ENCODE measurements at places on chromosomes 16 and 17. TPM values are rescaled to one million over a fixed set of nuclear protein-coding genes. Genes with fewer than 3 reads are reported as not detected.

Gene OTOP2
- not detected for total RNA-seq

Gene ALKBH5
- total RNA-seq: 183 TPM

Gene ZNF232
- total RNA-seq: 4.9 TPM

Gene ITGB3
- 3.8 TPM for total RNA-seq

Gene HEATR9
- total RNA-seq: not detected

Gene MT1G
- not detected for total RNA-seq

Gene OR3A3
- not detected for total RNA-seq

Gene C1QTNF8
- total RNA-seq: 0.19 TPM

Gene DHX38
- total RNA-seq: 40.8 TPM

DNA sequence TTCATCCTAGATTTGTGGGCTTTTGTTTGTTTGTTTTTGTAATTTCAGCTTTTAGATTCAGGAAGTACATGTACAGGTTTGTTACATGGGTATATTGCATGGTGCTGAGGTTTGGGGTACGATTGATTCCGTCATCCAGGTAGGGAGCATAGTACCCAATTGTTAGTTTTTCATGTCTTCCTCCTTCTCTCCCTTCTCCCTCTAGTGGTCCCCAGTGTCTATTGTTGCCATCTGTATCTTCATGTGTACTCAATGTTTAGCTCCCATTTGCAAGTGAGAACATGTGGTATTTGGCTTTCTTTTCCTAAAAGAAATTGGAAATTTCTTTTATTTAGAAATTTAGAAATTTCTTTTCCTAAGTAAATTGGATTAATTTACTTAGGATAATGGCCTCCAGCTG, 37.1 kb upstream of the BCAS3 start:
- no peak for DNase-seq

GRCh38 chr16:85553436-85554113, 59.5 kb upstream of the GSE1 start:
- peak; percentile 88 for DNase-seq

- DNase-seq: no peak
Measured at GRCh38 chr16:14286368-14287230, 215.5 kb downstream of the MRTFB start.

DNA sequence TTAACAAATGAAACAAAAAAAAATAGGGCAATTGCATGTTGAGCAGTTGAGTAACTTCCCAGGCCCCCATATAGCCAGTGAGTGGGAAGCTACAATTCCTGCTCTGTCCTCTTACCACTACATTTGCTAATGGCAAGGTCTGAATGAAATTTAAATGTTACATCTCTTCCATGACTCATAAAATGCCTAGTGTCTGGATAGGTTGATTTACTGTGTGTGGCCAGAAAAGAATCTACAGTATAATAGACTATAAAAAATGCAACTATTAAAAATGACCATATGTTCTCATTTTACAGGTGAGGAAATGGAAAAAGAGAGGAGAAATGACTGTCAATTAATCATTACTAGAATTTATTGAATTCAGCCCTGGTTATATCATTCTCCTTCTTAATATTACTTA, 1199.3 kb downstream of the CDH11 start:
- no peak for DNase-seq

DNA sequence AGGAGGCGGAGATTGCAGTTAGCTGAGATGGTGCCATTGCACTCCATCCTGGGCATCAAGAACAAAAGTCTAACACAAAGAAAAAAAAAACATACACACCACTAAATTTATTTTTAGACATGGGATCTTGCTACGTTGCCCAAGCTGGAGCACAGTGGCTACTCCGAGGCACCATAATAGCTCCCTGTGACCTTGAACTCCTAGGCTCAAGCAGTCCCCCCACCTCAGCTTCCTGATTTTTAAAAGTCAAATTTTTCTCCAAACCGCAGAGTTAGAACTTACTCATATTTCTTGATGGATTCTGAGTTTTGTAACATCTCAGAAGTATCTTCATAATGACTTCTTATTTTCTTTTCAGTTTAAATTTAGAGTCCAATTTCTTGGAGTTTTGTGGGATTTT, 3.4 kb downstream of the CMTM4 start:
- no peak for DNase-seq

DNA sequence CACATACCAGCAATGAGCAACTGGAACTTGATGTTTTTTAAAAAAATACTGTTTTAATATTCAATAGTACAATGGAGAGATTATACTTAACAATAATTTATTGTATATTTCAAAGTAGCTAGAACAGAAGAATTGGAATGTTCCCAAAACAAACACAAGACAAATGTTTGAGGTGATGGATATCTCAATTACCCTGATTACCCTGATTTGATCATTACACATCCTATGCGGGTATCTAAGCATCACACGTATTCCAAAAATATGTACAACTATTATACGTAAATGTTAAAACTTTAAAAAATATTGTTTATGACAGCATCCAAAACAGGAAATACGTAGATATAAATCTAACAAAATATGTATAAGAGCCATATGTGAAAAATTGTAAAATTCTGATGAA, 96.8 kb downstream of the DYNLRB2 start:
- no peak for DNase-seq

DNA sequence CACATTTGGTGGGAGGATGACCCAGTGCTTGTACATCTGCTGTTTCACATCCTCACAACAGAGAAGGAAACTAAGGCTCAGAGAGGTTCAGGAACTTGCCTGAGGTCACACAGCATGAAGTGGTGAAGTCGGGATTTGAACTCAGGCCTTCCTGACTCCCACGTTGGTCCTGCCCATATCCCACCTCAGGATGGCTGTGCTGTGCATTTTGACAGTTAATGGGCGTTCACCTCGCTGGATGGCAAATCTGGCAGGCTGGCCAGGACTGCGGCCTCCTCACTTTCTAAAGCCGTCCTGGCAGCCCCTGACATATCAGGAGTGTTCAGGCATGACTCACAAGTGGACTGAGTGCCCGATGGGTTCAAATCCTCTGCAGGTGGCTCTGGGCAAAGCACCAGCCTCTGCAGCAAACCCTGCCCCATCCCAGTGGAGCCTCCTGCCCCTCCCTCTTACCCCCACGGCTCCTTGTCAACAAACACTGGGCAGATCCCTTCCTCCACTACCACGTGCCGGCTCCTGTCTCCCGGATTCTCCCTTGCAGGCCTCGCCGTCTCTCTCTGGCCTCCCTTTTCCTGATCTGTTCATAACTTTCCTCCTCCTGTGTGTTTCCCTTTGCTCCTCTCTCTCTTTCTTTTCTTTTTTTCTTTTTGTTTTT, 29.2 kb downstream of the SOCS3 start:
- no peak for DNase-seq

DNA sequence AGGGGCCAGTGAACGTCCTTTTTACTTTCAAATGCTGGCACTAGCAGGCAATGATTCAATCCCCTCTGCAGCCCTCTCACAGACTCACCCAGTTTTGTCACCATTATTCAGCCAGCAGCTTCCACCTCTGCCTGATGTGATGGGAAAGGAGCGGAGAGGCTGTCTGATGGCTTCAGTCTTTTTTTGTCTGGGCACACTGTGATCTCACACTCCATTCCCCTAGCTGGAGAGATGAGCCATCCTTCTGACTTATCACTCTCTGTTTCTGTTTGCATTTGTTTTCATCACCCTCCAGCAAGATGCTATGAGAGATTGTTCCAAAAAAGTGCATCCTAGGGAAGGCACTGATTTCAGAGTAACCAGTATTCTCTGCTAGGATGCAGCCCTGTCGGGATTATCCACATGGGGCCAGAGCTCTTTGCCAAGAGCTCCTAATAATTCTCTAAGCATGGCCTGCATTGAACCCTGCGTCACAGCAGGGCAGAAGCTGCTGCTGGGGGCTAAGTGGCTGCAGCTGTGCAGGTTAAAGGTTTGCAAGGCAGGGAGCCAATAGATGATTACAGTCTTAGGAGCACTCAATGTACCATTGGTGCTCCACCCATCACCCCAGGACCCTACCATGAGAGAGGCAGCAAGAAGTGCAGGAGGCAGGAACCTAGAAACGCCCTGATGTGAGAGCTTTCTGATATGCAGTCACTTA, 236.1 kb upstream of the C16orf82 start:
- no peak for DNase-seq

DNA sequence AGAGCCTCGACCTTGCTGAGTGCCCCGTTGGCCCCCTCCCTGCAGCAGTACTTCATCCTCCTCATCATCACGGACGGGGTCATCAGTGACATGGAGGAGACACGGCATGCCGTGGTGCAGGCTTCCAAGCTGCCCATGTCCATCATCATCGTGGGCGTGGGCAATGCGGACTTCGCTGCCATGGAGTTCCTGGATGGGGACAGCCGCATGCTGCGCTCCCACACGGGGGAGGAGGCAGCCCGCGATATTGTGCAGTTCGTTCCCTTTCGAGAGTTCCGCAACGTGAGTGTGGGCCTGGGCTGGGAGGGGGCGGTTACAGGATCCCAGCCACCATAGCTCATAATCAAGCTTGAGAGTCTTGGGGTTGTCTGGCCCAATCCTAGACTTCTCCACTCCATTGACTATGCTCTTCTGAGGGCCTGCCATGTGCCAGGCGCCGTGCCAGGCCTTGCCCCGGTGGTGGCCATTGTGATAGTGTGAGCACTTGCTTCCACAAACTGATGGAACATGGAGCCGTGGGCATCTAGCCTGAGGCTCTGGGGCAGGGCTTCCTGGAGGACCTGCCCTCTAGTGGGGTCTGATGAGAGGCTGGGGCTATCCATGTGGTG, 39.7 kb downstream of the PSME3IP1 start:
- no peak for DNase-seq

DNA sequence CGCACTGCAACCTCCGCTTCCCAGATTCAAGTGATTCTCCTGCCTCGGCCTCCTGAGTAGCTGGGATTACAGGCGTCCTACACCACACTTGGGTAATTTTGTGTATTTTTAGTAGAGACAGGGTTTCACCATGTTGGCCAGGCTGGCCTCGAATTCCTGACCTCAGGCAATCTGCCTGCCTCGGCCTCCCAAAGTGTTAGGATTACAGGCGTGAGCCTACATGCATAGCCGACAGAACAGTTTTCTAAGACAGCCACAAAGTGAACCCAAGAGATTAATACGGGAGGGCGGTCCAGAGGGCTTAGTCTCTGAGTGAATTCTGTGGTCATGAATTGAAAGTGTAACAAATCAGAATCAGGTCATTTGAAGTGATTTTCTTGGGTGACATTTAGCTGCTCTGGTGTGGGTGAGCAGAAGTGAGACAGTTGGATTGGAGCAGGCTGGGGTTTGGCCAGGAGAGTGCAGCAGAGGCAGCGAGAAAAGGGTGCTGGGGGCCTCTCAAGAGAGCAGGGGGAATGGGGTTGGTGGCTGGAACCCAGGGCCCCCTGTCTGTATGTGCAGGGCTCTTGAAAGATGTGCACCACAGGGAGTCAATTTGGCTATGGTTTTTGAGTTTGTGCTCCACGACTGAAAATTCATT, 231.4 kb upstream of the WSCD1 start:
- DNase-seq: no peak

DNA sequence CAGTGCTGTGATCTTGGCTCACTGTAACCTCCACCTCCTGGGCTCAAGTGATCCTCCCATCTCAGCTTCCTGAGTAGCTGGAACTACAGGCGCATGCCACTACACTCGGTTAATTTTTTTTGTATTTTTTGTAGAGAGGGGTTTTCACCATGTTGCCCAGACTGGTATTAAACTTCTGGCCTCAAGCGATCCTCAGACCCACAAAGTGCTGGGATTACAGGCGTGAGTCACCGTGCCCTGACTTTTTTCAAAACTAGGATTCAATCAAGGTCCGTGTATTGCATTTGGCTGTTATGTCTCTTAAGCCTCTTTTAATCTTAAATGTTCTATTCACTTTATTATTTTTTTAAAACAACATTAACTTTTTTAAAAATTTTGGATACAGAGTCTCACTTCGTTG, 4.3 kb upstream of the CCL22 start:
- DNase-seq: no peak

DNA sequence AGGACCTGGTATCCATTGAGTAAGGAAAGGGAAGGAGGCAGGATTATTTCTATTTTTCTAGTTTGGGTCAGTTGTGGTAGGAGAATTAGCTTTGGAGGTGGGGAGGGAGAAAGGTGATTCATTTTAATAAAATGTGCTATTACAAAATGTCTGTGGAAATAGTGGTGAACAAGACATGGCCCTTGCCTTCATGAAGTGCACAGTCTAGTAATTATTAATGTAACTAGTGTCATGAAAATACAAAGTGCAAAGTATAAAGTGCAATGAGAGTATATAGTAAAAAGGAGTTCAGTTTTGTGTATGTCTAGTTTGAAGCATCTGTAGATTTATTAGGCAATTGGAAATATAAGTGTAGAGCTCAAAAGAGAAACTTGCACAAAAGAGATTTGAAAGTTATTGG, 11.9 kb downstream of the NFATC3 start:
- DNase-seq: no peak

Measured in Right ventricle myocardium inferior (tissue), 1 donor.